Occipital lobe (tissue), 3 donors: ENCODE measurements at places on chromosomes 3 and 15.

DNA sequence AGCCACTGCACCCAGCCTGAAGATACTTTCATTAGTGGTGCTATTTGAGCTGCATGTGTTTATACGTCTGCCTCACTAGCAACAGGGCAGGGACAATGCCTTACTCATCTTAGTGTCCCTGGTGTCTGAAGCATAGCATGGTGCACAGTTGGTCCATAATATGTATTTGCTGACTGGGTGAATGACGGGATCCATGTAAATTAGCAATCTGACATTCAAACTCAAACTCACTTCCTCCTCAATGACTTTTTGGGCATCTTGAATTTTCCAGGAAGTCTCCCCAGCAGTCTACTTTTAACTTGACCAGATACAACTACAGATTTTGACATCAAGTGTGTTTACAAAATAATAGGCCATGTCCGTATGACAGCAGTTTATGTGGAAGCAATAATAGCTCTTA is 3.0 kb upstream of the LDHAL6B start:
- no peak for DNase-seq

DNA sequence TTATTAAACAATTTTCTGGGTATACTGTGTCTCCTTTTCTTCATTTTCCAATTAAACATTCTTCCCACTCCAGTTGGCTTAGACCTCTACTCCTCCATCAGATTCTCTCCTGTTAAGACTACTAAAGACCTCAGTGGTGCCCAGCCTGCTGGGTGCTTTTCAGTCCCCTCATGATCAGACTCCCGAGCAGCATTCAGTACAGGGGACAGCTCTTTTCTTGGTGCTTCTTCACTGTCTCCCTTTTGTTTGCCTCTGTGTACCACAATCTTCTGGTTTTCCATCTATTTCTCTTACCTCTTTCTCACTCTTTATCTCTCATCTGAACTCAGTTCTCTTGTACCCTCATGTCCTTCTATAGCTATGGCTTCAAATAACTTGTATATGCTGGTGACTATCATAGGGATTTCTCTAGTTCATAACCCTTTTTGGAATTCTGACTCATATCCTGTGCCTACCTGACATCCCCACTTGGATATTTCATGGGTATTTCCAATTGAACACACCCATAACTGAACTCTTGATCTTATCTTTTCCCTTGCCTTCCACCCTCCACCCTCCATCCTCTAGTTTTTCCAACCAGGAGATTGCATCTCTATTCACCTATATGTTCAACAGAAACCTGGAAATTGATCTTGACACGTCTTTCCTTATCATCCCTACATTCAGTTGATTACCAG is 55.6 kb upstream of the ABHD10 start:
- no peak for DNase-seq

DNA sequence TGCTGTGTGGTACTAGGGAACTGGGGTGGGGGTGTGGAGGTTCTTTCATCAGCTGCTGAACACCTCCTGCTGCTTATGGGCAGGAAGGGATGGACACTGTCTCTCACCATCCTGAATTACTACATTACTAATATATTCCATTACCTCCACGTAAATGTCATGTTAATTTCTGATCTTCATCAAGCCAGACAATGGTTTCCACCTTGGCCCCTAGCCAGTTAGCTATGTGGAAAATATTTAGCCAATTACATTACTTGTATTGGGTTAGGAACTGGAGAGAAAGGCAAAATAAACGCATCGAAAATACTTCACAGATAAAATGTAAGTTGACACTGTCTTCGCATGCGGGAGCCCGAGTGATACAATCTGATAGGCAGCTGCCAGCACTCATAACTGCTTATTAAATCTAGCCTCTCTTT is 95.1 kb downstream of the FOXP1 start:
- DNase-seq, result no peak

GRCh38 chr15:76309601-76310330 is 1.5 kb downstream of the ETFA start:
- DNase-seq, result no peak

DNA sequence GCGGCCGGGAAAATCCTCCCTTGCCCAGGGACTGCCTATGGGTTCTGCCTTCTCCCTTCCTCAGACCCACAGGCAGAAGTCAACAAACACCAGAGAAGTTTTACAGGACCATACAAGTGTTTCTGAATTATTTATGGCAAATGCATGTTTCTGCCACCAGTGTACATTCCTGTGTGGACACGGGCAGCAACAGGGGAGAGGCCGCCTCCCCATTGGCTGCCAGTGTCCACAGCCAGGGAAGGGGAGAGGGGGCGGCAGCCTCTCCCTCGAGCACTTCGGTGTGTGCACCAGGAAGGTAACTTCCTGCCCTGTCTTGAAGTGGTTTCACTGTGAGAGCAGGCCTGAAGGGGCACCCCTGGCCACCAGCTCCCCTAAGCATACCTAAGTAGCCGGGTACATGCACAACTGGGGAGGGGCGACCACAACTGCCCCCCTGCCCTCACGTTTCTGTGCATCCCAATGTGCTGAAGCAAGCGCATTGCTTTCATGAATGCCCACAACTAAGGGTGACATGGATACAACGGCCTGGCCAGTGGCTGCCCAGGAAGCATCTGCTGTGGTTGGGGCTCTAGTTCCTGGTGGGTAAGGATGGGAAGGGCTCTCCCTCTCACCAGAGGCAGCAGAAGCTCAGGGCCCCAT is 14.8 kb upstream of the SHISA5 start:
- DNase-seq, result no peak

DNA sequence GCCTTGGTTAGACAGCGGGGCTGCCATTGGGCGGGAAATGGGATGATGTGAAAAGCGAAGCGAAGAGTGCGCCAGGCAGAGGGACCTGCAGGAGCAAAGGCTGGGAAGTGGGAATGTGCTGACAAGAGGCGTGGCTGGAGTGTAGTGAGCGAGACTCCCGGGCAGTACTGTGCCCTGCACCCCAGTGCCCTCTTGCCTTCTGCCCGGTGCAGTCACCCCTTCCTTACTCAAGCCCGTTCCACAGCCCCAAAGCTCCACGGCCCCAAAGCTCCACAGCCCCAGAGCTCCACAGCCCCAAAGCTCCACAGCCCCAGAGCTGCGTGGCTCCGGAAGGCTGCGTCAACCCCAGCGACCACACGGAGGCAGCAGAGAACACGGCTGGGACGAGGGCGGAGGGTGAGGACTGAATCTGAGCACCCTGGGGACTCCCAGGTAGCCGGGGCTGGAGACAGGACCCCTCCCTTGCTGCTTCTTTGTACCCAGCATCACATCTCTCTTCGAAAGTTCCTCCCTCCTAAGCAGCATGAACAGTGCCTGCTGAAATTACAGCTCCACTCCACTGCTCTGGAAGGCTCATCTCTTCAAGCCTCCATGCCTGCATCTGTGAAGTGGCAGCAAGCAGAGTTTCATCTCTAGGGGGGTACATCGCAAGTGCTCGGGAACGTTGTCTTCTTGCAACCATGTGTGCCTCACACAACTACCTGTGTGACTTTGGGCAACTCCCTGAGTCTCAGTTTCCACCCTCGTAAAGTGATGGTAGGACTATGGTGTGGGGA is 108.9 kb downstream of the FBLN2 start:
- DNase-seq, result peak; percentile 22

DNA sequence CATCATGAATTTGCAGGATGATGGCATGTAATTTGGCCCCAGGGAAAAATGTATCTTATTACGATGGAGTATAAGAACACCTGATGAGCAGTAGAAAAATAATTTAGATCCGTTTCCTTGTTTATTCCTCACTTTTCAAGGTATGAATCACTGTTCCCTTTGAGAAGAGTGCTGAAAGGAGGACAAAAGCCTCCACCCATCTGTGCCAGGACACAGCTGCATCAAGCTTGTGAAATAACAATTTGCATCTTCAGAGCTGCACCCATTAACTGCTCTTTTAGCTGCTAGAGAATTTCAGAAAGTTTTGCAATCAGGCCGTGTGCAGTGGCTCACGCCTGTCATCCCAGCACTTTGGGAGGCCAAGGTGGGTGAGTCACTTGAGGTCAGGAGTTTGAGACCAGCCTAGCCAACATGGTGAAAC is 9.6 kb downstream of the CLDND1 start:
- no peak for DNase-seq
